Effector memory CD8-positive, alpha-beta T cell (primary cell): ENCODE measurements at places on chromosomes 3 and 15.

DNA sequence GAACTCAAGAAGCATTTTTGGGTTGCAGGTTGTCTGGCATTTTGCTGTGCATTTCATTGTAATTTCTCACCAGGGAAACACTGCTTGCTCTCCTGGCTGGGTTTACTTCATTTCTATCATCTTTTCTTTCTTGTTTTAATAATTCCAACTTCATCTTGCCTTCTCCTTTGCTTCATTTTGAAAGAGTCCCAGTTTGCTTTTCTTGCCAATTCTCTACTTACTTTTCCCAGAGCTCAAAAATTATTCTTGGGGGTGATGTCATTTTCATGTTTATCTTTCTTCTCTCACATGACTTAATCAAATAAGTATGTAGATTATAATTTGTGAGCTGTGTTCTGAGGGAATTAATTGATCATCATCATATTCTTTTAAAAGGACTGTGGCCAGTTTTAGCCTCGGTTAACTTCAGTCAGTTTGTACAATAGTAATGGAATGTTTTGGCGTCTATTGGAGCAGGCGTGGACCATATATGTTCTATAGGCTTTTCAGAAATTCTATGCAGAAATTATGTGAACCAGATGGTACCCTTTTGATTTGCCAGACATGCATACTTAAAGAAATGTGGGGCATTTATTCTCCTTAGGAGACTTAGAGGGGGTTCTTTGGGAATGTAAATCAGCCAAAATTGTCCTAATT is 30.1 kb downstream of the SH3GL3 start:
- DNase-seq, result no peak

DNA sequence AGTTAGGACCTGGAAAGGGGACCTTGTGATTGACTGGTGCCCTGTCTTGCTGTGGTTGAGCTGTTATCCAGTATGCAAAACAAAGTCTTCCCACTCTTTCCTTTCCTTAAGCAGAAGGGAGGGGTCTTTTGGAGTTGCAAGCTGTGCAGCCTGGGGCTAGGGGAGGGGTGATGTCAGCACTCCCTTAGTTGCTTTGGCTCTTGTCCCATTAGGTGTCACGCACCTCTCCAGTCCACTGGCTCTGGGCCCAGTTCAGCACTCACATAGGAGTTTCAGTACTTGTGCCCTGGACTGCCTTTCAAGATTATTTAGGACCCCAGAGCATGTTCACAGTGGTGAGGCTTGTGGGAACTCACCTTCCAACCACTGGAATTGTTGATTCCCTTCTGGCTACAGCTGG is 238.5 kb downstream of the DOCK3 start:
- DNase-seq, result no peak

- no peak for DNase-seq
Observed at GRCh38 chr15:79094611-79095021, 4.0 kb upstream of the RASGRF1 start.

GRCh38 chr15:99619712-99620111 is 53.9 kb downstream of the MEF2A start:
- no peak for DNase-seq

DNA sequence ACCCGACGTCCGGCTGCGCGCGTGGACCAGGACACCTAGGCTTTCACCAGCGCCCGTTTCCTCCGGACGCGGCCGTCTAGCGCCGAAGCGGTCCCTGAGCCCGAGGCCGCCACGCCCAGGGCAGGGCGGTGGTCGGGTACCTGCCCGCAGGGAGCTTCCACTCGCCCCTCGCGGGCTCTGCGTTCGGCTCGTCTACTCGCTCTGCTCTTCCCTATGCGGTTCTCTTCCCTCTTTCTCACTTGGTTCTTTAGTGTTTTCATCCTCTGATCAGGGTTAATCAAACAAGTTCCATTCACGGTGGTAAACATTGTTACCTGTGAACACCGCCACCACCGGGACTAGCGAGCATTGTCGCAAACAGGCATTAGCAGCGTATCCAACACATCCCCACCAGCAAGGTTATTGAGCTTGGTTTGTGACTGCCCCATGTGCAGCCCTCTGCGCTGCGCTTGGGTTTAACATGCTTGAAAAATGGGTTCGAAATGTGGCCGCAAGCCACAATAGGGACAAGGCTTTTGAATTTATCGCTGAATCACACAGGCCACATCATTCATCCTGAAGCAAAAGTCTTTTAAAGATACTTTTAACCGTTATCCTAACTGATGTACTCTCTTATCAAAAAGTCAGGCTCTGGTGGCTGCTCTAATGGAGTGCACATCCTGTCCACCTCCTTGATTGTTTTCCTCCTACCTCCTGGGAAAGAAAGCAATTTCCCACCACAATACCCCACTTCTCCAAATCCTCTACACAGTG is 843 bp upstream of the CD47 start:
- no peak for DNase-seq

GRCh38 chr3:138042043-138042442 is 32.1 kb downstream of the CLDN18 start:
- DNase-seq, result no peak

DNA sequence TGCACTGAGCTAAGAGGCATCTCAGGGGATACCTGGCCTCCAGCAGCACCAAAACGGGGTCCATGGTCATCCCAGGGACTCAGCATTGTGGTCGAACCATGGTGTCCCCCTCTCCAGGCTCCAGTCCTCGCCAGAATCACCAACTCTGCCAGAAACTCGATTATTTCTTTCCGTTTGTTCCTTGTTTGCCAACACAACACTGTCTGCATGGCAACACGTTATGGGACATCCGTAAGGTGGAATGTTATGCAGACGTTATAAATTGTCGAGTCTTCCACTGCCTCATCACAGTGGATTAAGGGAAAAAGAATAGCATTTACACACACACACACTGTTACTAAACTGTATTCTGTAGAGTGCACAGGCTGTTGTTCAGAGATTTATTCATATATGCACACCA is 52.5 kb upstream of the RPL32 start:
- DNase-seq, result no peak

- no peak for DNase-seq
Observed at GRCh38 chr15:80639168-80639555, 55.9 kb upstream of the ABHD17C start.

- DNase-seq, result no peak
Observed at GRCh38 chr3:38644662-38645053, 4.8 kb downstream of the SCN5A start.
